Stomach (tissue), 19 donors: ENCODE measurements at places on chromosomes 6 and 20.

- no peak for DNase-seq
These were observed at the start of gene ZNF831 for GRCh38 chr20:59163631-59164530. ZNF831 (plus strand) TSS chr20:59163821; CDS start chr20:59191020, 27,199 bp downstream.

- no peak for DNase-seq
These were observed 468.7 kb upstream of the ID4 start for GRCh38 chr6:19368511-19368910.

- no peak for DNase-seq
These were observed 30.2 kb downstream of the RAB22A start for GRCh38 chr20:58339741-58340140.

DNA sequence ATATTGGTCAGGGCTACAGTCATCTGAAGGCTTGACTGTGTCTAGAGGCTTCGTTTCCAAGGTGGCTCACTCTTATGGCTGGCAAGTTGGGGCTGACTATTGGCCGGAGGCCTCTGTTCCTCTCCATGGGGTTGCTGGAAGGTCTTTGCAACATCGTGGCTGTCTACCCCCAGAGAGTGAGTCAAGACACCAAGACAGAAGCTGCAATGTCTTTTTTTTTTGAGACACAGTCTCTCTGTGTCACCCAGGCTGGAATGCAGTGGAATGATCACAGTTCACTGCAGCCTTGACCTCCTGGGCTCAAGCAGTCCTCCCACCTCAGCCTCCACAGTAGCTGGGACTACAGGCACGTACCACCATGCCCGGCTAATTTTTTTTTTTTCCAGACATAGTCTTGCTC lies 29.4 kb upstream of the KIF3B start:
- DNase-seq = no peak

- peak; percentile 85 for DNase-seq
These were observed 40.9 kb upstream of the CDH22 start for GRCh38 chr20:46349035-46349741.

DNA sequence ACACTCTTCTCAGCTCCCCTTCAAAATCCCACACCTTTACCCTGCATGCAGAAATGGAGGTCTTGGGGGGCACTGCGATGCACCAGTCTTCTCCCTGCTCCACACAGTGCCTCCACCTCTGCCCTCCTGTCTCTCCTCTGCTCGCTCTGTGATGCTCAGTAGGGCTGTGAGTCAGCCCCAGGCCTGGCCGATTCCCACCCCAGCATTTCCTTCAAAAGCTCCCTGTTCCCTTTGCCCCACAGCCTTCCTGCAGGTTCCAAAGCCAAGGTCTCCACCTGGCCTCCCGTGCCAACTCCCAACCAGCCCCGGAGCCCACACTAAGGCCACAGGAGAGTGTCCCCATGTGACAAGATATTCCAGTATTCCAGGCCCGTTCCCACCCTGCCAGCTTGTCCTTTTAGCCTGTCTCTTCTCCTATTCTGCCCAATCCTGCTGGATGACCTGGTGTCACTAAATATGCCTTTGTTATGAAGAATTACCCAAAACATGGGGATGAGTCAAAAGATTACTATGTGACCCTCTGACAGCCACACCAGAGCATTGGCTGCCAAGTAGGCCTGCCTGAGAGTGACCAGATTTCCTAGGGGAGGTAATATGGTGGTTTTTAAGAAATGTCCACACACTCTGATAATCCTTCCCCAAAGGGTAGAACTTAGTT lies 118.9 kb upstream of the NXT1 start:
- DNase-seq = no peak

GRCh38 chr6:91606148-91606901 lies 1019.5 kb upstream of the MAP3K7 start:
- DNase-seq = no peak

GRCh38 chr6:51910851-51911250 lies 176.6 kb downstream of the PKHD1 start:
- no peak for DNase-seq

DNA sequence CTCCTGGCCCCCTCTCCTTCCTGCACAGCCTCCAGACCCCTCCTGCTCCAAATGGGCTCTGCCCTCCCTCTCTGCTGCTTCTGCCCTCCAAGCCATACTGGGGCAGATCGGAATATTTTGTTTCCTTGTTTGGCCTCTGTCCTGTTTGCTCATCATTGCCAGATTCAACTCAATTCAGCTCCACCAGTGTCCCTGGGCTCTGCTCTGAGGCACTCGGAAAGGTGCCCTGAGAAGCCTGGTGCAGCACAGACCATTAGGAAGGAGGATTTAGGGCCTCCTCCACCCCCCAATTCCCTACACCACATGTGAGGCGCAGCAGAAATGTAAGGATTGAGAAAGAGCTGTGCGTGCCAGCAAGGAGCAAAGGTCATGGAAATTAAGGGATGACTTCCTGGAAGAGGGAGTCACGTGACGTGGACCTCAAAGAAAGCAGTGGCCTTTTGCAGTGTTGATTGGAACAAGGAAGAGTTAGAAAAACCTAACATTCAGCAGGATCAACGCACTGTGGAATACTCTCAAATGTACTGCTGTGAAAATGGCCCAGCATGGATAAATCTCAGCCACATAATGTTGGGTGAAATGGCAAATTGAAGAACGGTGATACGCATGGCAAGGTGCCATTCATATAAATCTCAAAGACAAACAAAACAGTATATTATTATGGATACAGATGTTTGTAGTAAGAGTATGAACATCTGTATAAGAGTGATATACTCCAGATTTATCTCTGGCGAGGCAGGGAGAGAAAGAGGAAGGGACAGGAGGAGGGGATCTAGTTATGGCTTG lies 229.5 kb upstream of the RNF24 start:
- peak; percentile 47 for DNase-seq

DNA sequence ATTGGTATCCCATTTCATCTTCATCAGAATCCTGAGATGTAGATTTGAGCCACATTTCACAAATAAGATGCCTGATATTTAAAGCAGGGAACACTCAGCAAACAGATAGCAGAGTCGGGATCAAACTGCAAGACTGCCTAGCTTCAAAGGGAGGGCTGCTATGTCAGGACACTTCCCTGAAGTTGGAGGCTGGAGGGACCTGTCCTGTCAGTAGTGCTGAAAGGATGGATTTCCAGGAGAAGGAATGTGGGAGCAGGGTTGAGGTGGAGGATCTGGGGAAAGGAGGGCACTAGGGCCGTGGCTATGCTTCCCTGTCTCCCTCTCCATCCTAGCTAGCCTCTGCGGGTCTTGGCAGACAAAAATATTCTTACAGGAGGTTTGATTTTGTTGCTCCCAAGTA lies 32.2 kb downstream of the COX4I2 start:
- DNase-seq = no peak

DNA sequence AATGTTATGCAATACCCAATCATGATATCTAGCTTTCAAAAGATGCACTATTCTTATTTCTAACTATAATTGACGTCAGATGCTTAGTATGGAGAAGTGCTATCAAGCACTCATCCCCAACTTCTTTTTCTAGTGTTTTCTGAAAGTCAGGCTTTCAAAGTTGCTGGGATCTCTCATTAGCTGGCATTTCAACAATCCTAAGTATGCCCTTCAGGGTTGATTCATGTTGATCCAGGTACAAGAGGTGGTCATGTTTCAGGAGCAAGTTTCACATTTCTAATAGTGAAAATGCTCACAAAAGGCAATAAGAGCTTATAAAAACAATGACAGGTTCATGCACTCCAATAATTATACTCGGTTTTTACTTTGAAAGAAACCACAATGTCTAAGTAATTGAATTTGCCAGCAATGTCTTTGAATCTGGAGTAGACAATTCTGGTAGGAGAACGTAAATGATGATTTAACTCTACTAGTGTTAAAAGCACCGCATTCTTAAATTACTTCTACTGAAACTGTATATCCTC lies 193.7 kb upstream of the KHDRBS2 start:
- no peak for DNase-seq

GRCh38 chr6:138430361-138431145 lies 26.5 kb downstream of the HEBP2 start:
- no peak for DNase-seq

DNA sequence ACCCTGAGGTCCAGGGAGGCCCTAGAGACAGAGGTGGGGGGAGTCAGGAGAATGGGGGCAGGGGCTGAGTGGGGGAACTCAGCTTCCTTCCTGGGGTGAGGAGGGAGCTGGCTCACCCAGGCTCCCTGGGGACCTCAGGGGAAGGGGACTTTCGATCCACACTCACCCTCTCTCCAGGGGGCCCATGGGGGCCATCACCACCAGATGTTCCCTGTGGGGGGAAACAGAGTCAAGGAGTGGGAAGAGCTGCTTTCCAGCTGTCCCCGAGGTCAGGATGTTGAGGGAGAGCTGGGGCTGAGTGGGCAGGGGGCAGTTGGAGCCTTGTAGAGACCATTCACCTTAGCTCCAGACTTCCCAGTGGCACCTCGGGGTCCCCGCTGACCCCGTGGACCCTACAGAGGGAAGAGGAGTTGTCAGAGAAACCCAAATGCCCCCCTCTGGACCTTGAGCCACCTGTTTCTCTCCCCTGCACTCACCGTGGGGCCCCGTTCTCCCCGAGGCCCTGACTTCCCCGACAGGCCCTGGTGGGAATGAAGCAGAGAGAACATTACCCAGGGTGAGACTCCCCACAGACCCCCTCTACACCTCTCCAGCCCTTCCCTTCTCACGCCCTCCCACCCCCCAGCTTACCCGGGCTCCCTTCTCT lies 18.6 kb downstream of the COL11A2 start:
- no peak for DNase-seq

DNA sequence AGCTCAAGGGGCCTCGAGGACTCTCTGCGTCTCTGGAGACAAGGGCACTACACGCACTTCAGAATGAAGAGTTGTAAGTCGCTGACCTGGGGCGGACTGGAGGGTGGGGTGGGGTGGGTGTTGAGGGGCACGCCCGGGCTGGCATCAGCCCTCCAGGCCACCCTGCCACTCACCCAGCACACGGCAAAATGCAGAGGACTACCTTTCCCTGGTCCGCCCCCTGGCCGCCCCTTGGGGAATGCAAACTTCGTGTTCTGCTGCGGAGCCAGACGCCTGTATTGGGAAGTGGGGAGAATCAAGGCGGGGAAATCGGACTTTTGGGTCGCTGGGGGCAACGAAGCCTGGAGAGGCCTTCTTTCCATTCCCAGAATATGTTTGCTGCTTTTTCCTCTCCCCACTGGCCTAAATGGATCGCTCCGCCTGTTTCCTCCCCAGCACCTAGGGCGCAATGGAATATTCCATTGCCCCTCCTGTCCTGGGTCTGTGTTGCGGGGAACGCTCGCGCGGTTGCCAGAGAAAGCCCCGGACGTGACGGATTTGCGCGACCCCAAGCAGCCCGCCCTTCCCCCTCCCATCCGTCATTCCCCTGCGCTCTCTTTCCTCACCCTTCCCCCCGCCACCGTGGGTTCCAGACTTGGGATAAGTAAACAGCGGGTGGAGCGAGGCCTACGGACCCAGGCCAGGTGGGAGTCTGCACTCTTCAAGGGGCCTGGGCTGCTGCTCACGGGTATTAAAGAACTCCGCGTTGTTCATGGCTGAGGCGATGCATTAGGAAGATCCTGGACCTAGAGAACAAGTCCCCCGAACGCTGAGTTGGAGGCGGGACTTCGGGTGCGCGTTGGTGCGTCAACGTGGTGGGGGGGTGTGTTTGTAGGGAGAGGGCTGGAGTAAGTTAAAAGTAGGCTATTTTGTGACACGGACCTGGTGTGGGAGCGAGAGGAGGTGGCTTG lies at the start of gene PPT2:
Gene PPT2 (plus strand): TSS at position 578 of the 950 bp plus-strand sequence. CDS start 454 bp downstream, outside the sequence.
- DNase-seq = peak; percentile 98

- no peak for DNase-seq
These were observed 61.5 kb downstream of the OGFRL1 start for GRCh38 chr6:71349976-71350615.

DNA sequence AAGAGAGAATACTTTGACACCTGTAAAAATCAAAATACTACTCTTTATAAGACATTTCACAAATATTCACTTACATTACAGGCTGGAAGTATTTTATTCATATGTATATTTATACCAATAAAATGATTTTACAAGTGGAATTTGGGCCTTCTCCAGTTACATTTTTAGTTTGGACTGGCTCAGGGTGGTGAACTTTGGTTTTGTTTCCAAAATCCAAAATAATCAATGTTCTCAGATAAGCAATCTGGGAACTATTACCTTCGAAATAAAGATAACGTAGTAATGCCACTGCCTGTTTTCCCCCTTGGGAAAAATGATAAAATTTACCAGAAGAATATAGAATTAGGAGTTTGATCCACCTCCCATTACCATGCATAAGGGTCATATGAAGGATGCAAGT lies 31.6 kb upstream of the SCGN start:
- DNase-seq = no peak

DNA sequence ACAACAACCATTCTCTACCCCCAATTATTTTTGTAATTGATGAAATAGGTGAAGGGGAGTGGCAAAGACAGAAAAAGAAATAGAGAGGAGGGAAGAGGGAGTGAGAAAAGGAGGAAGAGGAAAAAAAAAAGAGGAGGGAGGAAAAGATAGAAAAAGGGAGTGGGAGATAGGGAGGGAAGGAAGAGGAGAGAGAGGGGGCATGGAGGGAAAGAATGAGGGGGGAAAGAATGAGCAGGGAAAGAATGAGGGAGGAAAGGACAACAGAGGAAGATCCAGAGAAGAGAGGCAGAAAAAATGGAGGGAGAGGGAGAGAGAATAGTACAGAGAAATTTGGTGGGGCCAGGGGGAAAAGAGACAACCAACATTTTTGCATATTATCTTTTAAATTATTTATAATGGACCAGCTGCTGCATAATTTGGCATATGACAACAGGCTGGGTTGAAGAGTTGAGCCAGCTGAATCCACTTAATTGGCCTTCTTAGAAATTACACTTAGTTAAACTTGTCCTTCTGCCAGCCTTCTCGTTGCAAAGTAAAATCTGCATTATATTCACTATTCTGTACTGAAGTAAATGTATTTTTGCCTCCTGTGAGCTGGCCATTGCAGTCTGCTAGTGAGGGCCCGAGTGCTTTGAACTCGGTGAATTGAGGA lies 101.0 kb downstream of the ARHGAP18 start:
- DNase-seq = no peak

DNA sequence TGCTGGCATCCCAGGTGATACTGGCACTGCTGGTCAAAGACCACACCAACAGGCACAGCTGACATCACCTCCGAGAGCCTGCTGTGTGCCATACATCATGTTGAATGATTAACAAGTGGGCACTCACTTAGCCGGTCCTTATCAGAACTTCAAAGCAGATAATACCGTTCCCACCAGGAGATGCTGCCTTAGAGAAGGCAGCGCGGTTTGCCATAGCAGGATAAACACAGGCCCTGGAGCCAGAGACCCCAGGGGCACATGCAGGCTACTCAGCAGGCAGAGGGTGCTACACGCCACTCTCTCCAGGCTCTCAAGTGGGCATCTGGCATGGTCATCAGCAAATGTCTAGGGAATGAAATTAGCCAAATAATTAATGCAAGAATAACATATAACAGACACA lies 86.5 kb upstream of the CST7 start:
- DNase-seq = no peak

GRCh38 chr6:22001396-22002027 lies 295.3 kb downstream of the PRL start:
- peak; percentile 20 for DNase-seq

- DNase-seq = no peak
These were observed 10.1 kb downstream of the SLC22A2 start for GRCh38 chr6:160248538-160248937.
